ENCODE measurements at places on chromosomes 4 and X.

DNA sequence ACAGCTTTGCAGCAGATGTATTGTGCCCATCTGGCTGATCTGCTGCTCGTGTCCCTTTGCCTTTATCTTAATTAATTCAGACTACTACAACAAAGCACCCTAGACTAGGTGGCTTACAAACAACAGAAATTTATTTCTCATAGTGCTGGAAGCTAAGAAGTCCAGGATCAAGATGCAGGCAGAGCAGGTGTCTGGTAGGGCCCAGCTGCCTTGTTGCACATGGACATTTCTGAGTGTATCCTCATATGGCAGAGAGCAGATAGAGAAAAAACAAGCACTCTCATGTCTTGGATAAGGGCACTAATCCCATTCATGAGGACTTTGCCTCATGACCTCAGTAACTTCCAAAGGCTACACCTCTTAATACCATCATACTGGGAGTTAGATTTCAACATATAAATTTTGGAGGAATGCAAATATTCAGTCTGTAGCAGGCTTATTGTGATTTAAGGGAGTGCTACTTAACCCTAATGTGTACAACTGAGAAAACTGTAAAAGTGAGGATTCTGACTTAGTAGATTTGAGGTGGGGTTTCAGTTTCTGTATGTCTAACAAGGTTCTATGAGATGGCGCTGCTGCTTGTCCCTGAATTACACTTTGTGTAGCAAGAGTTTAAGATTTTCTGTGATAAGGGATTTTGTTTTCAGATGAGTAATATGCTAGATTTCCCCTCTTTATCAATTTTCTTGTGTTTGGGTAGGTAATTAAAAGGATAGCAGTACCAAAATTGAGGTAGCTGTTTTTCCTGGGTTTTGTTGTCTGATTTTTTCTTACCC lies 473.2 kb upstream of the TECRL start:
- no peak for DNase-seq

DNA sequence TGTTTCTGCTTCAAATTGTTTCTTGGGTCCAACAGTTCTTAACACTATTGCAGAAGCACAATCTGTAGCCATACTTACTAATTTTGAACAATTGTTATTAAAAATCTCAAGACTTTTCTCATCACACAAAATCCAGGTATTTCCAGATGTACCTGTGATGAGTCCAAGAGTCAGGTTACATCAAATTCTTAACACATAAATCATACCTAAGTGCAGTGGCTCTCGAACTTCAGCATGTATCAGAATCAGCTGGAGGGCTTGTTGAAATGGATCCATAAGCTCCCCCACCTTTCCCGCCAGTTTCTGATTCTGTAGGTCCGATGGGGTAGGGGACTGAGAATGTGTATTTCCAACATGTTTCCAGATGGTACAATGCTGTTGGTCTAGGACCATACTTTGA lies 10.6 kb downstream of the FAM120C start:
- no peak for DNase-seq

DNA sequence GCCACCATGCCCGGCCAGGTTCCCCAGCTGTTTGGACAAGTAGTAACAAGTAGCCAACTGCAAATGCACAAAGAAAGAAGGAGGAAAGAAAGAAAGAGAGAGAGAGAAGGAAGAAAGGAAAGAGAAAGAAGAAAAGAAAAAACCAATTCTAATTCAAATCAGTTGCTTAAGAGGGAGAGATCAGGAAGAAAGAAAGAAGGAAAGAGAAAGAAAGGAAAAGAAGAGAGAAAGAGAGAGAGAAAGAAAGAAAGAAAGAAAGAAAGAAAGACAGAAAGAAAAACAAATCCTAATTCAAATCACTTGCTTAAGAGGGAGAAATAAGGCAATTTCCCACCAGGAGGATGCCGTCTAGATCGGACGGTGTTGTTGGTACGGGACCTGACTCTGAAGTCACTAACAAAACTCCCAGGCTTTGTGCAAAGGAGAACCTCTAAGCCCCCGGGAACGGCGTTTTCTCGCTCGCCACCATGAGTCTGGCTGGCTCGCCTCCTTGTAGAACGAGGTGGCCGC lies 95.5 kb upstream of the PPP2R3B start:
- no peak for DNase-seq

- DNase-seq = no peak
Measured at GRCh38 chr4:180650273-180650672, 1592.9 kb upstream of the TENM3 start.

DNA sequence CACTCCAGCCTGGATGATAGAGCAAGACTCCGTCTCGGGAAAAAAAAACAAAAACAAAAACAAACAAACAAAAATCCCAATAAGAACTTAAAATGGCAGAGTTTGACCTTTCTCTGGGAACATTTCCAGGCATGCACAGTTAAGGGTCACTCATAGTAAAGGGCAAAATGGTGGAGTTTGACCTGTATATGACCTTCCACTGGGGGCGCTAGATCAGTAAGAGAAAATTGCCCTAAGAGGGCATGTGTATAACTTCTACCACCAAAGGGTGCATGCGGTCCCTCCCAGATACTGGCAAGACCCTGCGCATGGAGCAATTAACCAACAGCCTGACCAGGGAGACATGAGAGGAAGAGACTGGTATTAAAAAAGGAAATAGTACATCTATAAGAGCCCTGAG lies 177.2 kb downstream of the MOSPD2 start:
- DNase-seq = no peak

DNA sequence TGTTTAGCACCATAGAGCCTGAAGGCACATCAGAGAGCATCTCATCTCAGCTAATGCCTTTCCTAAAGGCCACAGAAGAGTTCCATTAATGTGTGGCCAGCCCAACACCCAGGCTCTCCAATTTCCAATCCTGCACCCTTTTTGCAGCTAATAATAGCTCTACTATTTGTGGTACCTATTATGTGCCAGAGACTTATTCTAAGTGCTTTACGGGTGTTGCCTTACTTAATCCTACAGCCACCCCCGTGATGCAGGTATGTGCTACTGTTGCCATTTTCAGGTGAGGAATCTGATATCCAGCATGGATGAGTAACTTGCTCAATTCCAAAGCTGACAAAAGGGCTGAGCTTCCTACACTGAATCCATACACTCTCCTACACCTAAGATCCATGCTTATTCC lies 217.6 kb upstream of the GALNT7 start:
- DNase-seq = no peak

- DNase-seq = no peak
Measured at GRCh38 chr4:59247032-59247431, 1953.1 kb upstream of the ADGRL3 start.

DNA sequence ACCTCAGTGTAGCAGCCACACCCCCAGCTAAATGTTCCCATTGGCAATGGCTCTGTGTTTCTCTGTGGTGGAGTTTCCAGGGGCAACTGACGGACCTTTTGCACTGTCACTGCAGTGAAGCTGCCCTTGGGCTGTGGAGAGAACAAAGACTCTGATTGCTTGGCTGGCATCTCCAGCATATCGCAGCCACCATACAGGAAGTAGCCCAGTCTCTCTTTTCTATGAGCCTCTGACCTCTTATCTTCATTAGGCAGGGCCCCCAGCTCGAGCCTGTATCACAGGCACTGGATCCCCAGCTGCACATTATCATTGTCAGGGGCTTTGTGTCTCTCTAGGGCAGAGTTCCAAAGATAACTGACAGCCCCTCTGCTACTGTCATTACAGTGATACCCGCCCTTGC lies 483.5 kb downstream of the ARAP2 start:
- no peak for DNase-seq

DNA sequence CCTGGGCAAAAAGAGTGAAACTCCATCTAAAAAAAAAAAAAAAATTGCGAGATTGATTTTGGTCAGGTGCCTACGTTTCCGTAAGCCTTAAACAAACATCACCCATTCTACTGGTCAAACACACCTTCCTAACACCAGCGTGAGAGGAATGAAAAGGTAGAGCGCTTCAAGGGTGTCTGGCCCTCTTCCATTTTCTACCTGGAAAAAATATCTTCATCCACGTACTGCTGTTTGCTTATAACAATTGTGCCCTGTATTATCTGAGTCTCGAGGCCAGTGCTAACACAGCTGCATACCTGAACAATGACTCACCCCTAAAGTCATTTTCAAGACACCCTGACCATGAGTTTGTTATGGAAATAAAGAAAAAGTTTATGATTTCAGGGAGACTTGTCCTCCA lies 13.9 kb downstream of the TMSB4X start:
- no peak for DNase-seq
